ENCODE measurements at places on chromosomes 16 and 17. TPM values are rescaled to one million over a fixed set of nuclear protein-coding genes. Genes with fewer than 3 reads are reported as not detected.
A peak's percentile ranks its signal among the peaks of the same experiment; 100 is the strongest.

- H3K36me3 ChIP-seq: no peaks in the 10 kb centered on the region
- no peak overlapping the region for H3K4me3 ChIP-seq
- no peak overlapping the region for H3K27ac ChIP-seq
- no peaks in the 10 kb centered on the region for H3K27me3 ChIP-seq
- no peak for DNase-seq
- H3K4me1 ChIP-seq: peaks cover 59% of the 10 kb centered on the region
Measured at GRCh38 chr17:77423589-77424451, 283.1 kb downstream of the SEC14L1 start.

DNA sequence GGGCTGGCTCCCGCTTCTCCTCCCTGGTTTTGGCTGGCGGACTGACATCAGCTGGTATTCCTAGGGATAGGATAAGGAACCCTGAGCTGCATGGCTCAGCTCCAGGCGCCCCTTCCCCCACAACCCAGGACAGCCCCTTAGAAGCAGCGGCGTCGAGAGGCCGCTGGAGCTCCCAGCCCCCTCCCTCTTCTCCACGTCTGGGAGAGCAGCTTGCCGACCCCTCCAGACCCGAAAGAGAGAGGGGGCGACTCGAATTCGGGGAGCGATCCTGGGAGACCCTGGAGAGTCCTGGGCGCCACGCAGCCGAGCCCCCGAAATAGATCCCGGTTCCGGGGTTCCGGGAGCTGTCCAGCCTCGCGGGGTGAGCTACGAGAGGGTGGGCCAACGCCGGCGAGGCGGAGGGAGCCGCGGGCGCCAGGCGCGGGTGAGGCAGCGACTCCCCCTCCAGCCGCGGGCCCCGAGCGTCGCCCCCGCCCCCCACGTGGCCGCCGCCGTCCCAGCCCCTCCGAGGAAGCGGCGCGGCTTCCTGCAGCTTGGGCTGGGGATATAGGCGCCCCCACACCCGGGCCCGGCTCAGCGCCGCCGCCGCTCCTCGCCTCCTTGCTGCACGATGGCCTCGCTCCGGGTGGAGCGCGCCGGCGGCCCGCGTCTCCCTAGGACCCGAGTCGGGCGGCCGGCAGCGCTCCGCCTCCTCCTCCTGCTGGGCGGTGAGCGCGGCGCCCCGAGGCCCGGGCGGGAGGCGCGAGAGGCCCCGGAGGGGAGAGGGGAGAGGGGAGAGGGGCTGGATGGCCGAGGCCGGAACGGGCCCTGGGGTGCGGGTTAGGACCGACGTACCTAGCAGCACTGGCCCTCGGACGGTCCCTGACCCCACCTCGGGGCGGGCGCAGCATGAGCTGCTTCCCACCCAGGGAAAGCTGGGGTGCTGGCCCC lies at the start of gene RAMP2:
RAMP2 (plus strand) TSS at position 576 of the 930 bp plus-strand sequence; CDS start at position 611, 35 bp downstream.
- H3K27me3 ChIP-seq: peaks cover 76% of the 10 kb centered on the region
- no peak within 1 kb of the TSS for H3K27ac ChIP-seq
- peak within 1 kb of the TSS; percentile 41 for H3K4me3 ChIP-seq
- peaks cover 6% of the 10 kb centered on the region for H3K4me1 ChIP-seq
- H3K36me3 ChIP-seq: no peaks in the 10 kb centered on the region
- DNase-seq: peak; percentile 32

- peak overlapping the region; percentile 92 for H3K4me3 ChIP-seq
- peak; percentile 31 for DNase-seq
- peak overlapping the region; percentile 99 for H3K27ac ChIP-seq
- H3K4me1 ChIP-seq: peaks cover 41% of the 10 kb centered on the region
- peaks cover 14% of the 10 kb centered on the region for H3K36me3 ChIP-seq
Measured at GRCh38 chr17:27294689-27295630, 1.0 kb downstream of the WSB1 start.

- DNase-seq: no peak
- no peak overlapping the region for H3K27ac ChIP-seq
- peaks cover 15% of the 10 kb centered on the region for H3K36me3 ChIP-seq
- H3K4me1 ChIP-seq: no peaks in the 10 kb centered on the region
- no peaks in the 10 kb centered on the region for H3K27me3 ChIP-seq
Measured at GRCh38 chr17:69551212-69552010, 136.9 kb downstream of the MAP2K6 start.

- H3K36me3 ChIP-seq: no peaks in the 10 kb centered on the region
- no peak for DNase-seq
- H3K4me1 ChIP-seq: no peaks in the 10 kb centered on the region
- H3K4me3 ChIP-seq: no peak overlapping the region
- no peak overlapping the region for H3K27ac ChIP-seq
- H3K27me3 ChIP-seq: peaks cover 12% of the 10 kb centered on the region
Measured at GRCh38 chr17:6027342-6028024, 42.7 kb upstream of the WSCD1 start.

GRCh38 chr16:84548508-84548907 lies 44.0 kb upstream of the MEAK7 start:
- peaks cover 59% of the 10 kb centered on the region for H3K36me3 ChIP-seq
- H3K27ac ChIP-seq: peak overlapping the region; percentile 96
- peaks cover 59% of the 10 kb centered on the region for H3K4me1 ChIP-seq
- H3K27me3 ChIP-seq: no peaks in the 10 kb centered on the region

DNA sequence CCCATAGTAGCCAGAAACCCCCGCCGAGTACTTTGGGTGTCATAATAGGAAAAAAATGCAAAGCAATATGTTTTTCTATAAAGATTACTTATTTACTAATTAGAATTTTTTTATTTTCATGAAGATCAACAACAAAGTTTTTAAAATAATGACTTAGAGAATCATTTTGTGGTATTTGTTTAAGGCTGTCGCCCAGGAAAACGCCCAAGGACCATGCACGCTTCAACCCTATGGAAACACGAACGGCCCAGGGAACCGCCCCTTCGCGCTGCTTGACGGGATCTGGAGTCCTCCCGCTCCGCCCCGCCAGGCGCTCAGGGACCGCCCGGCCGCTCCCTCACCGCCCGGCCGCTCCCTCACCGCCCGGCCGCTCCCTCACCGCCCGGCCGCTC lies 408 bp upstream of the KPNA2 start:
- peaks cover 32% of the 10 kb centered on the region for H3K36me3 ChIP-seq
- H3K4me1 ChIP-seq: peaks cover 14% of the 10 kb centered on the region
- H3K27ac ChIP-seq: peak overlapping the region; percentile 96
- peak overlapping the region; percentile 95 for H3K4me3 ChIP-seq

GRCh38 chr16:22397931-22398330 lies 23.5 kb upstream of the CDR2 start:
- H3K36me3 ChIP-seq: peaks cover 2% of the 10 kb centered on the region
- no peak for DNase-seq
- no peak overlapping the region for H3K4me3 ChIP-seq
- H3K4me1 ChIP-seq: no peaks in the 10 kb centered on the region
- H3K27me3 ChIP-seq: no peaks in the 10 kb centered on the region

- no peaks in the 10 kb centered on the region for H3K27me3 ChIP-seq
- DNase-seq: no peak
- H3K27ac ChIP-seq: no peak overlapping the region
- H3K36me3 ChIP-seq: peaks cover 8% of the 10 kb centered on the region
Measured at GRCh38 chr16:89965447-89966225, 17.1 kb downstream of the DEF8 start.

DNA sequence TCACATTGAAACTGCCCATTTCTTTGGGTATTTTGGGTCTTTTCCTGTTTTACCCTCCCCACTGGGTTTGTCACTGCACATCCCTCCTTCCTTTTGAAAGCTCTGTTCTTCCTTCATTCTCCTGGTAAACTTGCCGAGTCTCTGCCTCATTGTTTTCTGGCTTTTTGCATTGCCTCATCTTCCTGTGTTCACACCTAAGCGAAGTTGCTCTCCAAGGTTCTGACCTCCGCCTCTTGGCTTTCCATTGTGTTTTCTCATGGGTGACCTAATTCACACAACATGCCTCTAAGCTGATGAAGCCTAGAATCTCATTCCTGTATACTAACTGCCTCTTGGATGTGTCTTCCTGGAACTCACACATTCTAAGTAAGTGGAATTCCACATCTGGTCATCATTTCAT lies 1096.1 kb upstream of the EEF2KMT start:
- DNase-seq: no peak
- H3K4me3 ChIP-seq: no peak overlapping the region
- no peaks in the 10 kb centered on the region for H3K27me3 ChIP-seq
- H3K27ac ChIP-seq: no peak overlapping the region

GRCh38 chr17:79159926-79160325 lies 85.3 kb downstream of the ENGASE start:
- no peak overlapping the region for H3K27ac ChIP-seq
- H3K4me1 ChIP-seq: no peaks in the 10 kb centered on the region
- H3K27me3 ChIP-seq: no peaks in the 10 kb centered on the region
- H3K36me3 ChIP-seq: no peaks in the 10 kb centered on the region
- H3K4me3 ChIP-seq: no peak overlapping the region

- DNase-seq: no peak
- no peaks in the 10 kb centered on the region for H3K27me3 ChIP-seq
- peaks cover 22% of the 10 kb centered on the region for H3K36me3 ChIP-seq
Measured at GRCh38 chr17:42608305-42609181, 631 bp downstream of the RETREG3 start.

DNA sequence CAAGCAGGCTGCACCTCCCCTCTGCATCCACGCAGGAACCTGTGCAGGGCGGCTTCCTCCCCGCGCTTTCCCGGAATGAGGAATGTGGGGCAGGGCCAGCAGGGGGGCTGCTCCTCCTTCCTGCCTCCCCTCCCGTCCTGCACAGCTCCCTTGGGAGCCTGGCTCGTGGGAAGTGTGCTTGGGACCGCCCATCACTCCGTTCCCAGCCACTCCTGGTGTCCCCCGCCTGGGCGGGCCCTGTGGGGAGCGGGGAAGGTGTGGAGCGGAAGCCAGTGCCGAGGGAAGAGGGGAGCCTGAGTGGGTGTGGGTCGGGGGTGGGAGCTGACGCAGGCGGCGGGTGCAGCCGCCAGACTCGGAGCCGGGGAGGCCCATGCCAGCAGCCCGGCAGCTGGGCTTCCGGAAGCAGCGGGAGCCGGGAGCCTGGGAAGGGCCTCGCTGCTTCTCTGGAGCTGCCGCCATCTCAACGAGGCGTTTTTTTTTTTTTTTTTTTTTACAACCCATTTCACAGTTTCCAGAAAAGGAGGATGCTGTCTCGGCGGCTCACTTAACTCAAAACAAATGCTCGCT lies 24.1 kb downstream of the BAHCC1 start:
- H3K4me3 ChIP-seq: no peak overlapping the region
- H3K27ac ChIP-seq: no peak overlapping the region
- H3K36me3 ChIP-seq: no peaks in the 10 kb centered on the region
- no peaks in the 10 kb centered on the region for H3K4me1 ChIP-seq

GRCh38 chr17:61023996-61024395 lies 346.3 kb downstream of the BCAS3 start:
- no peak for DNase-seq
- no peaks in the 10 kb centered on the region for H3K27me3 ChIP-seq
- peaks cover 7% of the 10 kb centered on the region for H3K4me1 ChIP-seq

DNA sequence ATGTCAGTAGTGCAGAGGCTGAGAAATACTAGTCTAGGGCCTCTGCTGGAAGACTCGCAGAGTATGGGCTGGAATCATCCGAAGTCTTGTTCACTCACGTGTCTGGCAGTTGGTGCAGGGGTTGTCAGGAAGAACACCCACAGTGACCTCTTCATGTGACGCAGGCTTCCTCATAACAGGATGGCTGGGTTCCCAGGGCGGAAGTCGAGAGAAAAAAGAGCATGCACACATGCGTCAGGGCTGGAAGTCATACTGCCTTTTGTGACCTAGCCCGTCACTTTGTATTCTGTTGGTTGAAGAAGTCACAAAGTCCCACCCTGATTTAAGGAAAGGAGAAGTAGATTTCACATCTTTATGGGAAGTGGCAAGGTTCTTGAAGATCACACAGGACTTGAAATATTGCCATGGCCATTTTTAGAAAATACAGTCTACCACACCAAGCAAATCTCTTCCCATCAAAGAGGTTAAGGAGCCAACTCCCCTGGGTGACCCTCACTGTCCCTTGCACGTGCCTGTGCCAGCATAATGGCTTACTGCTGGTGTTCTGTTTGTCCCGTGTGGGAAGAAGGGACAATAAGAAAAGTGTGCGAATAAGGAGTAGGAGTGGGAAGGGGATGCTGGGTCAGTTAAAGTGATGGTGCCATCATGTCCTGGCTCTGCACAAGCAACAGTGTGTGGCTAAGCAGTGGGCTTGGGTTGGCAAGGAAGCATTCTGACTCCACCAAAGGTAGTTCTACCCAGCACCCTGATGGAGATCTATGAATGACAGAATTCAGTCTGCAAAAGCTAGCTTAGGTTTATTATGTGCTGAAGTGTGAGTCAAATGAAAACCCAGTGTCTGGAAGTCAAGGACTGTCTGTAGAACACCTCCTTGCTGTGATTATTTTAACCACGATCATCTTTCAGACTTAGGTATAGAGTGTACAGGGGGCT lies 28.1 kb downstream of the HEATR3 start:
- H3K4me3 ChIP-seq: no peak overlapping the region
- no peaks in the 10 kb centered on the region for H3K4me1 ChIP-seq
- DNase-seq: no peak
- peaks cover 8% of the 10 kb centered on the region for H3K36me3 ChIP-seq

GRCh38 chr17:66750116-66750515 lies 84.8 kb upstream of the CACNG5 start:
- H3K27ac ChIP-seq: no peak overlapping the region
- H3K36me3 ChIP-seq: peaks cover 26% of the 10 kb centered on the region
- no peak overlapping the region for H3K4me3 ChIP-seq
- no peak for DNase-seq

DNA sequence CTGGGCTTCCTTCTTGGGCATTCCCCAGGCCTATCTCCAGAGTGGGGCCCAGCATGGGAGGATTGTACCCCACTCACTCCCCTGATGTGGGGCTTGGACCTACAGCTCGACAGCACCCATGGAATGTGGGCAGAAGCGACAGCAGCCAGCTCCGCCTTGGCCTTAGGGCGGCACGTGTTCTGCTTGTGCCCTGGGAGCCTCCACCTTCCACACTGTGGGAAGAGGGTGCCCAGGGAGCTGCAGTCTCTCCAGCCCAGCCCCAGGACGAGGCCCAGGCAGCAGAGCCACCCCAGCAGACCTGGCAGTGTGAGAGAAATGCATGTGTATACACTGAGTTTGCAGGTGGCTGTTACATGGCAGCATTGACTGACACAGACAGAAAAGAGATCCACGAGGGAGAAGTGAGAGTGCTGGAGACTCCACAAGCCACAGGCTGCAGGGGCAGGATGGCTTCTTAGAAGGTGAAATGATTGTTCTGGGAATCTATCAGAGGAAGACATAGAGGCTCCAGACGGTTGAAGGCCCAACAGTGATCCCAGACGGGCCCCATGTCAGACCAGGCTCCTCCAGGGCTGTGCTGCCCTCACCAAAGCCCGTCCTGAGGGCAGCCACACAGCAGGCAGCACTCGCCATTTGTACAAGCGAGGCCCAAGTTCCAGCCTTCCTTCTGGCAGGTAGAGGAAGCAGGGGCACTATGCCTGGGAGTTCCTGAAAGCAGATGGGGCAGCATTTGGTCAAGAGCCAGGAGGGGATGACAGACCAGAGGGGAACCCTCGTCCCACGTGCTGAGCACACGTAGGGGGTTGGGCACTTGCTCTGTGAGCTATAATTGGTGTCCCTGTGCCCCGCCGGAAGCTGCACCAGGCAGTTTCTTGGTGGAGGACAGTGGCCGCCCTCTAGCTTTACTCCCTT lies 2.8 kb upstream of the DNASE1 start:
- DNase-seq: no peak
- peaks cover 3% of the 10 kb centered on the region for H3K4me1 ChIP-seq
- H3K27ac ChIP-seq: peak overlapping the region; percentile 61
- no peaks in the 10 kb centered on the region for H3K27me3 ChIP-seq
- peaks cover 7% of the 10 kb centered on the region for H3K36me3 ChIP-seq

CDRT15L2 gene
- not detected for total RNA-seq

CLEC19A gene
- not detected for total RNA-seq

EIF3C gene
- 825 TPM for total RNA-seq

RAB11FIP4 gene
- 18.7 TPM for total RNA-seq

SETD1A gene
- total RNA-seq: 31.7 TPM

SCGB1C2 gene
- not detected for total RNA-seq

CD300H gene
- total RNA-seq: not detected

ENPP7 gene
- not detected for total RNA-seq

PAM16 gene
- 73.9 TPM for total RNA-seq

C1QTNF1 gene
- total RNA-seq: 0.14 TPM
